Stimulated activated CD4-positive, alpha-beta T cell treated with anti-CD3 and anti-CD28 coated beads, TNF-alpha, amount 100 ng/mL, for 4 hours (primary cell): ENCODE measurements at places on chromosomes 1 and 21.

GRCh38 chr1:9084906-9085305 is 15.5 kb upstream of the SLC2A5 start:
- no peak for DNase-seq

DNA sequence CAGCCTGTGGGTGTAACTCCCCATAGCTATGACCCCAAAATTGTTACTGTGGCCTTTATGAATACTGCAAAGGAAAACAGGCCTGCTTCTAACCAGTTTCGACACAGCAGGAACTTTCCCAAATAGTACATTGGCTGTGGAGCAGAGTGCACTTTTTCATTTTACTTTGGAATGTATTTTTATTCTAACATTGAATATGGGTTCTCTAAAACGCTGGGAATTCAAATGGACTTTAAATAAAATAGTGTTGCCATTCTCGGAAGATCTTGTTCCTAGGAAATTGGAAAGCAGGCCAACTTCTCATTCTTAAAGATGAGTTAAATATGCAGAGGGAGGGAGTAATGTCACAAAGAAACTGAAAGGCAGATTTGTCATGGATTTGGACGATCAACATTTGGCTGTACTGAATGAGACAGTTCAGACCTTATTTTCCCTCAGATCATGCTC is 39.6 kb upstream of the ARHGAP29 start:
- DNase-seq, result no peak

- no peak for DNase-seq
Measured at GRCh38 chr21:35027563-35028450, 21.3 kb downstream of the RUNX1 start.

GRCh38 chr1:79667848-79668696 is 661.5 kb upstream of the ADGRL4 start:
- DNase-seq, result no peak

GRCh38 chr1:197471248-197471985 is 203.4 kb downstream of the CRB1 start:
- DNase-seq, result no peak

- no peak for DNase-seq
Measured at GRCh38 chr1:94253456-94254017, 16.2 kb upstream of the ARHGAP29 start.

- DNase-seq, result no peak
Measured at GRCh38 chr1:161216945-161217712, 2.0 kb downstream of the FCER1G start.

GRCh38 chr1:212488436-212489283 is 55.9 kb downstream of the NENF start:
- DNase-seq, result no peak

DNA sequence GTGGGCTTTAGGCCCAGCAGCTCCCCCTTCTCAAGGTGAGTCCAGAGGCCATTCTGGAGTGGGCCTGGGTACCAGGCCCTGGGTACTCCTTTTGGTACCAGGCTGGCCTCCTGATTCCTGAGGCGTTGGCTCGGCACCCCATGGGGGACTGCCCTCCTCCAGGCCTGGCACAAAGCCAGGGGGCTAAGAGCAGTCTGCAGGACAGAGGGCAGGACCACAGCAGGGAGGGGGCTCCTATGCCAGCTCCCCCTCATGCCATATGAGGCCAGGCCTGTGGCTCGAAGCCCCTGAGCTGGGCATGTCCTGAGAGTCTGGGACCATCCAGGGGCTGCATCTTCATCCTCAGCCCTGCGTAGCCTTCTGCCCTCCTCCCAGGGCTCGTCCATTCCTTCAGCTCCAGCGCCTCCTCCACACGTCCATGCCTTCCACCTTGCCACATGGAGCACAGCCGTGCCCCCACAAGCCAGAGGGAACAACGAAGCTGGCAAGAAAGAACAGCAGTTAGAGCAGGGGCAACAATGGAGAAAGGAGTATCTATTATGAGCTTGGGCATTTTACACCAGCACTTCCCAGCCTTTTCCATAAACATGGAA is 3.2 kb downstream of the PHLDA3 start:
- DNase-seq, result no peak

DNA sequence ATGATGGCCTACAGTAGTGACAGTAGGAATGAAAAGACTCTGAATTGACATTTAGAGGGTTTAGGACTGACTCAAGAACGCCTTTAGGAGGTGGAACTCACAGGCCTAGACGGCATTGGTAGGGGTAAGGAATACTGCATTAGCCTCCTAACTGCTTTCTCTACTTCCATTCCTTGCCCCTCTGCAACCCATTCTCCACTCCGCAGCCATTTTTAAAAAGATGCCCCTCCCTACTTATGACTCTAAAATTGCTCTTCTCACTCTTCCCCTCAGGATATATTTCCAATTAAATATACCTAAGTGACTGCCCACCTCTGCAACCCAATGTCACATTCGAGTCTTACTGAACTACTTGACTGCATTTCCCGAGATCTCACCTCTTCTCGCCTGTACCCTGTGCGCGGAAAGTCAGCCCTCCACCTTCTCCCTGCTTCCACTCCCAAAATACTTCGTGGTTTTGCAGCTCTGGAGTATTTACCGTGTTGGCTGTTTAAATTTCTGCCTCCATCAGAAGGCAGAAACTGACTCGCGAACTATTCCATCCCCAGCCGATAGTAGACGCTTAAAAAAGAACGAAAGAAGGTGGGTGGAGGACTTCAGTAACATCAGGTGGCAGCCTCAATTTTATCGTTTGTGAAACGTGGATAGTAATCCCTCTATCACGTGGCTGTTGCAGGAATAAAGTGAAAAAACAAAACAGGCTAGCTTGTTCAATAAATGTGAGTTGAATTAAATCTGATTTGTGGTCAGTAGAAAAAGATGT is 1.1 kb upstream of the YBX1 start:
- no peak for DNase-seq

DNA sequence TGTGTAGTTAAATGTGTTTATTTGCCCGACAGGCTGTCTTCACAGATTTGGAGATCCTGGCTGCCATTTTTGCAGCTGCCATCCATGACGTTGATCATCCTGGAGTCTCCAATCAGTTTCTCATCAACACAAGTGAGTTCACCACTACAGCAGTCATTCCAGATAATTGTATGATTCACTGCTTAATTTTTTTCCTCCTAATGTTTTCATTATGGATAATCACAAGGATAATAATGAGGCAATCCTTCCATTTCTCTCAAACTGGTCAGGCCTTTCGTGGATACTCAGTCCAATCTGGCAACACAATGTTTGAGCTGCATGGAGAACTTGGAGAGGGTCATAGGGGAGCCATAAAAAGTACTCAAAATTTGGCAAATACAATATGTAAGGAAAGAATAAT is 168.3 kb upstream of the SGIP1 start:
- no peak for DNase-seq

GRCh38 chr1:60875138-60875537 is 207.2 kb upstream of the NFIA start:
- DNase-seq, result no peak

GRCh38 chr1:153730468-153730988 is 2.7 kb downstream of the INTS3 start:
- DNase-seq, result no peak

DNA sequence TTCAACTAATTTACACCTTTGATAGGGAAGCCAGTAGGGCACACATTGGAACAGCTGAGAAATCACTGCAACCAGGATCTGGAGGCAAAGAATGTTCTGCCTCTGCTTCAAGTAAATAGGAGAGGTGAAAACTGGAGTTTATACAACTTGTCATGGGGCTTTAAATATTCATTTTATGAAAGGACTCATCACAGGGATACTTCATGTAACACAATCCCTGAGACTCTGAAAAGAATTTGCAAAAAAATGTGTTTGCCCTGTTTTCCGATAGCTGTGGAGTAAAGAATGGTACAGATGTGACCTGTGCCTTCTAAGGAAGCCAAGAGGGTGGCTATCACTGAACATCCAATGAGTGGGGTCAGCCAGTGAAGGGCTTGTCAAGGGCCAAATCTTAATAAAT is 152.0 kb downstream of the LMX1A start:
- DNase-seq, result no peak

- no peak for DNase-seq
Measured at GRCh38 chr1:22747021-22747734, 36.5 kb downstream of the EPHB2 start.

DNA sequence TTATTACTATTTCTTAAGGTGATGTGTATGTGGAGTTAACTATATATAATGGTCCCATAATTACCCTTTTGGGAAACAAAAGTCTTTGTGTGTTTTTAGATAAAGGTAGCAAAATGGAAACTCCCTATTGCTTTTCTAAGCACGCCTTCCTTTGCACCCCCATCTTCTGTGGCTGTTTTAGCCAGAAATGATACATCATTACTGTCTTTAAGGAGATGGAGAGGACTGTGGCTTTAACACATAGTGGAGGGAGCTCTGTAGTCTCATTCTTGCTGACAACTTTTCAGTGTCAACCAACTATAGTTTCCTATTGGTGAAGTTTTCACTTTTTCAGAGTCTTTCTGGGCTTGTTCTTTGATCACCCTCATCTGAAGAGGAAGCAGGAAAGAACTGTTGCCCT is 1.0 kb downstream of the APOBEC4 start:
- DNase-seq, result no peak

GRCh38 chr1:27614625-27615344 is 10.8 kb upstream of the AHDC1 start:
- no peak for DNase-seq

- no peak for DNase-seq
Measured at GRCh38 chr1:52582116-52582696, 20.0 kb upstream of the GPX7 start.

DNA sequence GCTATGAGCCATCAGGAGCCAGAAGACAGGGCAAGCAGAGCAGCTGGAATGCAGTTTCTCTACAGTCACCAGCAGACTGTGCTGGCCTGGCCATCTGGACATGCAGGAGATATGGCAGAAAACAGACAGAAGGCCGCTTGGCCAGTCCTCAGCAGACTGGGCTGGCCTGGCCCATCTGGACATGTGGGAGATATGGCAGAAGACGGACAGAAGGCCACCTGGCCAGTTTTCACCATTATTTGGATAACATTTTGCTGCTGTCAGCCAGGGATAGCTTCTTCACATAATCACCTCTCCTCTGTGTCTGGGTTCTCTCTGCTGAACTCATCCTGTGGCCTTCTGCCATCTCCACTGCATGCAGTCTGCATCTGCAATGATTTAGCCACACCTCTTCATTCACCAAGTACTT is 25.0 kb upstream of the CACYBP start:
- no peak for DNase-seq

- no peak for DNase-seq
Measured at GRCh38 chr1:228555074-228555994, 68.2 kb downstream of the RNF187 start.

DNA sequence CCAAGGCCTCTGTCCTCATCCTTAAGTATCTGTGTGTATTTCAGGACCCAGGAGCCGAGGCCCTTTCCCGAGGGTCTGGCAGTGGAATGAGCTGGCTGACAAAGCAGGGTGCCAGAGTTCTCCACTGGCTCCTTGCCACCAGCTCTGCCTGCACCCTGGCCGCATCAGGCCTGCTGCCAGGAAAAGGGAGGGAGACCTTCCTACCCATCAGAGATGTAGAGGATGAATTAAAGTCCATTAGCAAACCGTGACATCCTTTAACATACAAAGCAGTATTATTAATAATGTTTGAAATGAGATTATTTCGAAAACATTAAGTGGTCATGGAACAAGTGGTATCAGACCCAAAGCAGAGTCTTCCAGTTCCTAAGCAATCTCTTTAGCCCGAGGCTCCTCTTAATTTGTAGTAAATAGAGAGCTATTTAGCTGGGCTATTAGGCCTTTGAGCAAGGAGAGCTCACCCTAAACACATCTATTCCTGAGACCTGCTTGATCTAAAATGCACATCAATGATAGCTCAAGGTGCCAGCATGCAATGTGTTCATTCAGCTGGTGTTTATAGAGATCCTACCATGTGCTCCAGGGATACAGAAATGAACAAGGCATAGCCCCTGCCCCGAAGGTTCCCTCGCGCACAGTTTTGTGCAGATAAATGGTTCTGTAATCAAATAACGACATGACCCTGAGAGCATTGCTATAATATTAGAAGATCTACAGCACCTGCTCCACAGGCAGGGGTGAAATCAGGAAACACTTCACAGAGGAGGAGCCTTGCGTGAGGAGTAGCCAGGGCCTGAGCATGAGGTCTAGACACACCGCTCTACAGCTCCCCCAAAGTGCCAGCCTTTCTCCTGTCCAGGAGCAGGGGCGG is 44.0 kb downstream of the FAM163A start:
- DNase-seq, result no peak

DNA sequence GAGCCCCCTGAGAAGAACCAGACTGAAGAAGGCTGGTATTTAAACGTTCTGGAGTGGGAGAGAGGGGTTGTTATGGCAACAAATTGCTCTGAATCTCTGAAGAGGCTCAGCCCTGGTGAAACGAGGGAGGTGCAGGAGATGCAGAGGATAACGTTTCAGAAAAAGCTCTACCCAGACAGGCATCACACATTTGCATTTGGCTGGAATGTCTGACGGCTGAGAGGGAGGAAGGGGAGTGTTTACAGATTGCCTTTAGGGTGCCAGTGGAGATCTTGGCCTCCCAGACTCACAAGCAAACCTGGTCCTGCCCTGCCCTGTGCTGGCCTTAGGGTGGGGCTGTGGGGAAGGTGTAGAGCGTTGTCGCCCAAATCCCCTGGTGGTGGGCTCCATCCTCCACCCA is 169.0 kb upstream of the AJAP1 start:
- no peak for DNase-seq

DNA sequence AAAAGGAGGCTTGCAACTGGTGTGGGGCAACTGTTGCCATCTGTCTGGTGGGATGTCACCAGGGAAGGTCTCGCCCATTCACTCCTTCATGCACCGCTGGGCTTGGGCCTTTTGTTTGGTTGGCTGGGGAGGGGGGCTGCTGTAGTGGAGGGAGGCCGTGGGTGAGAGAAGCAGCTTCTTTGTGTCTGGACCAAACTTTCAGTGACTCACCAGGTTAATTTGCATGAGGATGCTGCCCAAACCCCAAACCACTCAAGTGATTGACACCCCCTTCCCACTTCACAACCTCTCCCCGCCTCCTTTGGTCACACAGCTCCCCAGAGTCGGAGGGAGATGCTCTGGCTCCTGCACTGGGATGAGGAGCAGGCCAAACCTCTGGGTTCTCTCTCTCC is 19.7 kb downstream of the BTG2 start:
- no peak for DNase-seq

DNA sequence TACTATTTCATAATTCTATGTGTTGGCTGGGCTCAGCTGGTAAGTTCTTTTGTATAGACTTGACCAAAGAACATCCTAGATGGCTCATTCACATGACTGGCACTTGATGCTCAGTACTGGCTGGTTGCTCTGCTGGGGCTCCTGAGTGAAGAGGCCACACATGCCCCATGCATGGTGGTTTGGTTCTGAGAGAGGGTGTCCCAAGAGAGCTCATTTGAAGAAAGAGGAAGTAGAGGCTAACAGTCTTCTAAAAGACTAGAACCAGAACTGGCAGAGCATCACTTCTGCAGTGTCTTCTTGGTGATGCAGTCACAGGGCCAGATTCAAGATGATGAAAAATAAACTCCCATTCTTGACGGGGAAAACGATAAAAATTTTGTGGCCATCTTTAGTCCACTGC is 5.2 kb upstream of the BACH1 start:
- no peak for DNase-seq

- no peak for DNase-seq
Measured at GRCh38 chr1:115908565-115909274, 67.6 kb upstream of the SLC22A15 start.
